ENCODE measurements at places on chromosomes 2 and 18.

- DNase-seq = no peak
These were observed 84.4 kb downstream of the TMEM131 start for GRCh38 chr2:97911206-97911921.

DNA sequence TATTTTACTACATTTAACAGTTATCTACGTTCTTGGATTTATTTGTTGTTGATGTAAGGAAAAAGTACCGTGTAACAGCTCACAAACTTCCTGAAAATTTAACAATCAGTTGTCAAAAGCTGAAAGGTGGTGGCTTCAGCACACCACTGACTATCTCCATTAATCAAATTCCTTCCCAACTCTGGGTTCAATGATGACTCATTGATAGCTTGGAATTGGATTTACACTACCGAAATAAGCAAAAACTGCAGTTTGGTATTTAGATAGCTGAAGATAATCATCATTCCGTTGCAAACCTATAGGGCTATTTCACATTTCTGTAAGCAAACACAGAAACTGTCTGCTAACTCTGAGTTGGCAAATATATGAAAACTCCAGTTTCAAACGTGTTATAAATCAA, 322.3 kb upstream of the TFPI start:
- DNase-seq = no peak

- no peak for DNase-seq
These were observed 28.6 kb upstream of the TDRD15 start for GRCh38 chr2:21095178-21095577.

GRCh38 chr2:168961450-168962229, 60.5 kb downstream of the G6PC2 start:
- DNase-seq = peak; percentile 34

- no peak for DNase-seq
These were observed 19.9 kb upstream of the ELAC1 start for GRCh38 chr18:50947899-50948298.

DNA sequence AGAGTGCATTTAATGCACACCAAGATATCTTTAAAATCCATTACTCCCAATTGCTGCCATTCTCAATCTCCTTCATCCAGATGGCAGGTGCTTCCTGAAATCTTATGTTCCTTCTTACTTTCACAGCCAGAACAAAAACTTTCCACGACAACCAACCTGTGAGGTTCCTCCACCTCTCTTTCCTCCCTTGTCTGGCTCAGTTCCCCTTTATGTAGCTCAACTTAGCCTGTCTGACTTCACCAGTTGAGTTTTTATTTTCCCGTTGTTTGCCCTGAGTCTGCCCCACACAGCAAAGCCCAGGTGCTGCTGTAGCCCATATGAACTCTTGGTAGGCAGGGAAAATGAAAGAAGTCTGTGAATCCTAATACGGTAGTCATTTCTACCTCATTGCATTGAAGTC, 112.5 kb downstream of the MREG start:
- DNase-seq = no peak

DNA sequence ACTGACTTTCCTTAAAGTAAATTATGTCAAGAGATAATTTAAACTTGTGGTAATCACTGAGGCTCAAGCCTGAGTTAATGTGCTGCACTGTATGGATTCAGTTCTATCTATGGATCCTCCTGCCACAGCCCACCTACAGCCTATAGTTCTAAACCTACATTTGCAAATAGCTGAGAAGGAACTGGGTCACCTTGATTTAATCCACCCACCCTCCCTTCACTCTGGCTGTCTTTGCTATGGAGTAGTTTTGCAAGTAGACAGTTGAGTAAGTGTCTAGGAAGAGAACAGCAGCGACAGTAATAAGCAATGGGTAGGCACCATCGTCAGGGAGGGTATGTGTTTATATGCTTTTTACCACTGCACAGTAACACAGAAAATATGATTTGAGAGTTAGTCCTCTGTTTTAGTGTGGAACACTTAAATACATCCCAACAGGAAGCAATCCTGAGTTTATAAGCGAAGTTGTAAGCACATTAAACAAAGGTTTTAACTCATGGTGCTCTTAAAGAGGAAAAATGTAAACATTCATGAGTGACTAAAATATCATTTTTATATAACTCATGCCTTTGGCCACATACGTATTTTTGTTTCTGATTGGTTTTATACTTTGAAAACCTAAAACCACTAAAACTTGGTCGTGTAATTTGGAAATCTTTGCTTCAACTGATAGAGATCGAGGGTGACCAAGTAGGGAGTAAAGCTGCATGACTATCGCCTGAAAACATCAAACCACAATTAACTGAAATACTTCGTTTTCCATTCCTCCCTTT, 36.3 kb upstream of the CHRNA1 start:
- DNase-seq = no peak

DNA sequence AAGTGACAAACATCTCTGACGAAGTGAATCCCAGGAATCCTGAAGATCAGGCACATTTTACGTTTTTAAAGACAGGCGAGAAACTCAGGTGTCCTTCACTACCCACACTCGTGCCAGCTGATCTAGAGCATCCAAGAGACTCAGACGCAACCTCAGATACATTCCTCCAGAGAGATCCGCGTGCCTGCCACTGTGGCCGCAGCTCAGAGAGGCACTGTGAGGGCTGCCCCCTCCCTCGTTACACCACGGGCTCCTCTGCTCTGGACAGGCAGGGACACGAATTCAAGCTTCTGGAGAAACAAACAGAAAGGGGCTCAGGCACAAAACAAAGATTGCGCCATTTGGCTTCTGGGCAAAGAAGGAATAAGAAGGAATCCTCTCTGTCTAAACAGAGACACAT, 268.0 kb downstream of the HDAC4 start:
- DNase-seq = no peak

GRCh38 chr2:6471419-6471818, 394.3 kb downstream of the CMPK2 start:
- DNase-seq = no peak

GRCh38 chr2:191977754-191978153, 130.9 kb upstream of the CAVIN2 start:
- DNase-seq = no peak

- DNase-seq = no peak
These were observed 287.6 kb upstream of the HNRNPA3 start for GRCh38 chr2:176924909-176925534.

- no peak for DNase-seq
These were observed 446.8 kb downstream of the EIPR1 start for GRCh38 chr2:2930841-2931240.

DNA sequence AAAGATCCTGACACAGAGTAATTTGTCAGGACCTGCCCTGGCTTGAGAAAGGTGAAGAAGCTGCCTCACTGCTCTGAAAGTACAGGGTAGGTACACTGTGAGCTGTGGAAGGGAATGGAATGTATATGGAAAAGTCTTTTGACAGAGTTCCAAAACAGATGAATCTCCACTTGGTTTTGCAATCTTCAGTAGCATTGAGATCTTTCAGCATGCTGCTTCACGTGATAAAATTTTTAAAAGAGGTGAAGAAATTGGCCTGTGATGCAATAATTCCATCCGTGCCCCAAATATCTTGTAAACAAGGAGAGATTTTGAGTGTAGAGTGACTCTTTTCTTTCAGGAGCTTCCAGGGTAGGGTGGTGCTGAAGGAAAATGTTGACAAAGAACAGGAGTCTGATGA, 123.1 kb downstream of the OSR1 start:
- no peak for DNase-seq

DNA sequence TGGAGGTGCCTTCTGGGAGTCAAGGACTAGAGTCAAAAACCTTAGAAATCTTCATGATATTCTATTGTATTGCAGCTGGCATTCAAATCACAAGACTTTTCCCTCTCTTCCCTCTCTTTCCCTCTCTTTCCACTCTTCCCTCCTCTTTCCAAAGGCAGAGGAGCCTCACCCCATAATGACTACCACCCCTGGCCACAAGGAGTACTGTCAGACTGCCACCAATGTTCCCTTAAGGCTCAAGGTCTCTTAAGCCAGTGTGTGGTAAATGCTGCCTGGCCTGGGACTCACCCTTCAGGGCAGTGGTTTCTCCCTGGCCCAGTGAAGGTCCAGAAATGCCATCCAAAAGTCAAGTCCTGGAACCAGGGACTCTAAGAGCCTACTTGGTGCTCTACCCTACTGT, 605.9 kb upstream of the PKDCC start:
- DNase-seq = no peak

GRCh38 chr2:134041877-134042276, 212.0 kb upstream of the MGAT5 start:
- DNase-seq = no peak

DNA sequence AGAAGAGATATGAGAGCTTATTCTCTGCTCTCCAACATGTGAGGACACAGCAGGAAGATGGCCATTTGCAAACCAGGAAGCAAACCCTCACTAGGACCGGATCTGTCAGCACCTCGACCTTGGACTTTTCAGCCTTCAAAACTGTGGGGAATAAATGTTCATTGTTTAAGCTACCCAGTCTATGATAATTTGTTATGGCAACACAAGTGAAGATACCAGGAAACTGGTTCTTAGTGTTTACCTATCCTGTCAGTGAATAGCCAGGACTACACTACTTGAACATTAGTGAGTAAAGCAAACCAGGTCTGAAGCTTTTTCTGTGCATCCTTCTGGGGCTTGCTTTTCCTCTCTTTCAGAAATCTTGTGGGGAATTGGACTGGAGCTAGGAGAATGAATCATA, 44.4 kb upstream of the BARD1 start:
- DNase-seq = no peak

DNA sequence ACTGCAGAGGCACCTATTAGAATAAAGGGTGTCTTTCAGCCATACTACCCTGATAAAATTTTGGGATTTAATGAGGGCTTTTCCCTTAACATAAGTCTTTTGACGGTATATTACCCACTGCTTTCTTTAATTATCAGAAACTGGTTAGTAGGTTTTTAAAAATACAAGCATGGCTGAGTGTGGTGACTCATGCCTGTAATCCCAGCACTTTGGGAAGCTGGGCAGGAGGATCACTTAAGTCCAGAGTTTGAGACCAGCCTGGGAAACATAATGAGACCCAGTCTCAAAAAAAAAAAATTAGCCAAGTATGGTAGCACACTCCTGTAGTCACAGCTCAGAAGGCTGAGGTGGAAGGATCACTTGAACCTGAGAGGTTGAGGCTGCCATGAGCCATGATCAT, 16.1 kb downstream of the CPSF3 start:
- DNase-seq = no peak

- DNase-seq = no peak
These were observed 30.4 kb upstream of the MYO3B start for GRCh38 chr2:170147576-170147975.

GRCh38 chr2:42227491-42227890, 58.3 kb downstream of the EML4 start:
- DNase-seq = no peak

DNA sequence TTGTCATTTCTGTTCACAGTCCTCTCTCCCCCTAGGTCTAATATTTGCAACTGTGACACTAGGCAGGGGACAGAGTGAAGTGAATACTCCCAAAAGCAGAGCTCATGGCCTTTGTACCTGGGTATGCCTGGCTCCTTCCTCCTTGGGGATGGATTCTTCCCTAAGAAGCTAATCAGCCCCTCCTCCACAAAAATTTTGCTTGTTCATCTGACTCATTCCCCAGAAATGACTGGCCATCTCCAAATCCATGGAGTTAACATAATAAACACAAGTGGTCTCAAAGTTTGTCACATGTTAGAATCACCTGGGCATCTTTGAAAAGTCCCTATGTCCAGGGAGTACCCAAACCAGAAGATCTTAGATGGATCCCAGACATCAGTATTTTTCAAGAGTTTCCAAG, 65.3 kb downstream of the SUCLG1 start:
- no peak for DNase-seq

- no peak for DNase-seq
These were observed 112.9 kb downstream of the LTBP1 start for GRCh38 chr2:33059471-33060156.

DNA sequence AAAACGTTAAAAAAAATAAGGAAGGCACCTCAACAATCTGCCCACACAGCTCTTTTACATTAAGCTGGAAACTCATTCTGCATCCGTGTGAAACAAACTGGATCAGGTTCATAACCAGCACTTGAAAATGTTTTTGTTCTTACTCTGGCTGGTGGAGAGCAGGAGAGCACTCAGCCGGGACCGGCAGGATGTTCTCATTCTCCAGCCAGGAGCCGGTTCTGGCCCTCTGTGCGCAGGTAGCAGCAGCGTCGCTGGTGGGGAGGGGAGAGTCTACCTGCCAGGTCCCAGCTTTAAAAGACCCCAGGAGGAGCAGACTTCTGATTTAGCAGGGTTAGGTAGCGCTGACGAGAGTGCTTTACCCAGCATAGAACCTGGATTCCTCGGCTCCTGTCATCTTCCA, 834.9 kb upstream of the SALL3 start:
- DNase-seq = no peak

GRCh38 chr2:28096421-28096820, 205.9 kb downstream of the BABAM2 start:
- DNase-seq = no peak

- no peak for DNase-seq
These were observed 80.3 kb upstream of the GAREM1 start for GRCh38 chr18:32550963-32551362.

DNA sequence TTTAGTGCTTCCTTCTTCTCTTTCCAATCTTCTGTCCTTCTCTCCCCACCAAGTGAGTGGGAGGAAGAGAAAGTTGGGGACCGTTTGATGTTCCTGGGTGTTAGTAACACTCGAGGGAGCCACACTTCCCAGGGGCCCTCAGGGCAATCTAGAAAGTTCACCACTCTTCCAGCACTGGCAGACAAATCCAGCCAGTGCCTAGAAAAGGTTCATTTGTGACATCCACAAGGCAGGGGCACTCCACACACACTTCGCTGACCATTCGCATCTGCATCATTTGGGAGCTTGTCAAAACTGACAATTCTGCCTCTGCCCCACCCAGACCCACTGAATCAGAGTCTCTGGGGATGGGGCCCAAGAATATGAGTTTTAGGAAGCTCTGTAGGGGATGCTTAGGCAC, 86.8 kb upstream of the ST3GAL5 start:
- no peak for DNase-seq

DNA sequence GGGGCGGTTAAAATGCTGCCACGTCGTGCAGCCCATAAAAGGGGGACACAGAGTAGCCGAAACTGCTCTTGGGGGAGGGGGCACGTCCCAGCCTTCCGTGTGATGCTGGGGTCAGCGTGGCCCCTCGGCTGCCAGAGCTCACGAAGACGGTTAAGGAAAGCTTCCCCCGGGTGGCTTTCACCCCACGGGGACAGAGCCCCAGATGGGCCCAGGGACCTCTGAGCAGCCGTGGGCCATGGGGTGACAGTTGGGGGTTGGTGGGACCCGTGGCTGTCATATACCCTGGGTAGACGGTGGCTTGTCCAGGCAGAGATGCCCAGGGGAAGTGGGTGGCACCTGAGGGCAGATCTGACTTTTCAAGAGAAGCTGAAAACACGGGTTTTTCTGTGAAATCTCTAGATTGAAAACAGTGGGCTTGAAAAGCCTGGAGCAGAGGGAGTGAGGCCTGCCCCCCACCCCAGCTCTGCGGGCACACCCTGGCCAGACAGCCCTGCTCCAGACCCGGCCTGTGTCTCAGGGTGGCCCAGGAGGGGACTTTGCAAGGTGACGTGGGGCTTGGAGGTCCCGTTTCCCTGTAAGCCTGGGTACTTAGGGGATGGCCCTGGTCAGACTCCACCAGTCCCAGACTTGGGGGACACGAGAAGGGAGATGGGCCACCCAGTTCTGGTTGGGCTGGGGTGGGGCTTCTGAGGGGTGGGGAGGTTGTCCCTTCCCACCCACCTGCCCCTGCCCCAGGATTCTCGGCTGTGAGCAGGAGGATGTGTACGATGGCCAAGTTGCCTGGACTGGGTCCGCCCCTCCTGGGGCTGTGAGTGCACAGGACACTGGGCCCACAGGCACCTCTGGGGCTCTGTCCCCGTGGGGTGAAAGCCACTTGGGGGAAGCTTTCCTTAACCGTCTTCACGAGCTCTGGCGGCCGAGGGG, 652 bp downstream of the NEU4 start:
- no peak for DNase-seq

- no peak for DNase-seq
These were observed 638.7 kb downstream of the ZEB2 start for GRCh38 chr2:143881246-143881645.
